ENCODE measurements at places on chromosomes 12 and 14. TPM values are rescaled to one million over a fixed set of nuclear protein-coding genes. Genes with fewer than 3 reads are reported as not detected.

Gene KCNMB4
- 0.50 TPM for total RNA-seq

Gene ORAI1
- total RNA-seq, result 70.8 TPM

DNA sequence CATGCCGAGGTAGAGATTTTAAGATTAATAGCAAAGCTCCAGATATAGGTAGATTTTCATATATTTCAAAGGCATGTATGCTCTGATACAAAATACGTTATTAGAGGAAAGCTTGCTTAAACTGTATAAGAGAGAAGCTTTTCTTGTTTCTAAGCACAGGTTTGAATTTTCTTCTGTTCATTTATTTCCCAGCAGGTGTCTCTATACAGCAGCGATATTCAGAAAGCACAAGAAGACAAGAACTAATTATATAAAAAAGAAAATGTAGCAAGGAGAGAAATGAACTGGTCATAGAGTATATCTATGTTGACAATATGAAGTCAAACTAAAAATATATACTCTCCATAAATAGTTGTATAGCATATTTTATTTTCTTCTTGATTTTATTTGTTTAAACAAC is 307.4 kb upstream of the NOVA1 start:
- DNase-seq, result no peak
- H3K36me3 ChIP-seq, result no peaks in the 10 kb centered on the region
- no peak overlapping the region for H3K4me3 ChIP-seq
- H3K27me3 ChIP-seq, result no peaks in the 10 kb centered on the region

Gene DBX2
- not detected for total RNA-seq

Measured in activated CD4-positive, alpha-beta T cell treated with anti-CD3 and anti-CD28 coated beads, Interleukin-2, amount 10 ng/mL, durations not matched to agents 7 days and 5 days (primary cell).